ENCODE measurements at places on chromosomes 3 and 15.
A peak's percentile ranks its signal among the peaks of the same experiment; 100 is the strongest.

- DNase-seq: no peak
These were observed 9.1 kb upstream of the AVEN start for GRCh38 chr15:34047893-34048775.

GRCh38 chr15:83721031-83721430 is 67.1 kb downstream of the ADAMTSL3 start:
- no peak for DNase-seq

- DNase-seq: peak; percentile 22
These were observed 24.6 kb upstream of the SLC6A6 start for GRCh38 chr3:14377838-14378169.

- no peak for DNase-seq
These were observed 666 bp downstream of the SNX33 start for GRCh38 chr15:75648156-75649000.

DNA sequence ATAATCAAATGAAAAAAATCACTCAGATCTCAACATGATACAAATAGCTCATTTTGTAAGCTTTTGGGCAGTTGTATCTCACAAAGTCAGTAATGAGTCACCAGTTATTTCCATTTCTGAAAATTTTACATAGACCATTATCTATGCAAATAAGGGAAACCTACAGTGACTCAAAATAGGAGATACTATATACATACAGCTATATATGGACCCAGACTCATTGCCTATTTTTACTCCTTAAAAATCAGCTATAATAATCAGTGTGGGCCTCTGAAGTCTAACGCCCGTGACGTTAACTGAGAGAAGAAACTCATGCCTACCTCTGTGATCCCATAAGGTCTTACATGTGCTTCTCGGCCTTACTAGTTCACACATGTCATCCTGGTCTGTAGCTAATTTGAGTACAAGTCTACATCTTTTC is 31.6 kb downstream of the LRIG1 start:
- no peak for DNase-seq

GRCh38 chr15:70910958-70911357 is 18.3 kb downstream of the LRRC49 start:
- DNase-seq: no peak

GRCh38 chr3:13080591-13080990 is 7.4 kb upstream of the IQSEC1 start:
- no peak for DNase-seq

DNA sequence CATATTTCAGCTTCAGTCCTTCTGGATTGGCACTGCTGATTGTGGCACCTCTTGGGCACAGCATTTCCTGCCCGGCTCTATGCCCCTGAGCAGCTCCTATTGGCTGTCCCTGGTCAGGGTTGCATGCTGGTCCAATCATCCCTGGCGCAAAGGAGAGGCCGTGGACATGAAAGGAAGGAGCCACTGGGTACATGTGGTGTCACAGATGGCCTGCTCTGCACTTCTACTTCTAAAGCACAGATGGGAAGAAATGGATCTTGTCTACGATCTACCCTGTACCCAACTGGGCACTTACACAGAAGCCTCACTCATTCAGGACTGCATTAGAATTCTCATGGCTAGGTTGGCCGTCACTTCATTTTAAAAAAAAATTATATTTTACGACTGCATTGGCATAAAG is 232.5 kb downstream of the SHQ1 start:
- no peak for DNase-seq

DNA sequence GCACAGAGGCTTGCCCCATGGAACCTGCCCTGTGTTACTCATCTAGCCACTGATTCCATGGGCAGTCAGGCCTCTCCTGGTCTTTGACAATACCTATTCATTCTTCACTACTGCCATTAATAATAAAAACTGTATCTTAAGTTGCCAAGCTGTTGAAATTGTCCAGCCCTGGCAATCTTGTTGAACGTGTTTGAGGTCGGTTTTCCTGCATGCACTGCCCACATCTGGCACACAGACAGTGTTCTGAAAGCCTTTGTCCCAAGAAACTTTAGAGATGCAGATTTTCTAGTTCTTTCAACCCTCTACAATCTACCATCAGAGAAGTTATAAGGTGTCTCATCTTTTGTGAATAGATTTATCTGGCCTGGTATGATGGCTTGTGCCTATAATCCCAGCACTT is 567.2 kb upstream of the NECTIN3 start:
- DNase-seq: no peak

- DNase-seq: no peak
These were observed 2.8 kb upstream of the UCN2 start for GRCh38 chr3:48566401-48566760.

DNA sequence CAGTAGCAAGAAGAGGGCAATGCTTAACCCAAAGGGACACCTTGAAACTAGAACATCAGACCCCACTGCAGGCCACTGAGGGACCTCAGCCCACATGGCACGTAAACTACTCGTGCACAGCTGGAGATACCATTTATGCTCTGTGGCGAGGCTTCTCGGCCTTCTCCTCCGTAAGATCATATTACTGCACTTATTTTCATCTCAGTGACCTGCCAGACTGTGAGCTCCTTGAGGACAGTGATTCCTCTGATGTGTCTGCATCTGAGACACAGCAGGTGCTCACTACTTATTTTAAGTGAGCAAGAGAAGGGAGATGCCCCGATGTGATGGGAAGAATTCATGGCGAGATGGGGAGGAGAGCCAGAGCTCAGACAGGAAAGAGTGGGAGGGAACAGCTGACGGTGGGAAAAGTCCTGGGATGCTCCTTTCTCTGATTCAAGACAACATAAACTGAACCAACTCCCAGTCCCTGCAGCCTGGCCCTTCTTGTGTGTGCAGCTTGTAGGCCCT is 137.6 kb downstream of the RPLP1 start:
- no peak for DNase-seq

DNA sequence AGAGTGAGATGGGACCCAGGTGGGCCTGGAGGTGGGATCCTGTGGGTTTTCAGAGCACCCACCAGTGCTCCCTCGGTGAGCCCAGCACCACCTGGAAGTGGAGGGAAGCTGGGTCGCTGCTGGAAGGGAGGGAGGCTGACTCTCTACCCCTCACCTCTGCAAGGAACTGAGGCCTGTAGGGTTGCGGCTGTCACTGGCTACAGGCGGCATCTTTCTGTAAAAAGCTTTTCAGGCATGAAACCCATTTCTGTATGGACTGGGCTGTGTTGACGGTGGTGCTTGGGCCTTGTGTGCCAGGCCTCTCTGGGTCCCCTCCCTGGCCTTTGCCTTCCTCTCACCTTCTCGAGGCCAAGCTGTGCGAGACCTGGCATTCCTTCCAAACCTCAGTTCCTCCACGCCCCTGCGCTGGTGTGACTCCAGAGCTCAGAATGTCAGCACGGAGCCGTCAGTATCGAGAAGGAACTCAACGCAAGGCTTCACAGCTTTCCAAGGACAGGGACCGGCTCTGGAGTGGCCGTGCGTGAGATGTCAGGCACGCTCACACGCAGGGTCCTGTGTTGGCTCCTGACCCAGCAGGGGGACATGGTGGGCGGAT is 16.6 kb downstream of the ABTB1 start:
- no peak for DNase-seq

- no peak for DNase-seq
These were observed 305.6 kb upstream of the LRRFIP2 start for GRCh38 chr3:37479981-37480380.

GRCh38 chr3:10779293-10779805 is 36.7 kb upstream of the SLC6A11 start:
- DNase-seq: no peak

DNA sequence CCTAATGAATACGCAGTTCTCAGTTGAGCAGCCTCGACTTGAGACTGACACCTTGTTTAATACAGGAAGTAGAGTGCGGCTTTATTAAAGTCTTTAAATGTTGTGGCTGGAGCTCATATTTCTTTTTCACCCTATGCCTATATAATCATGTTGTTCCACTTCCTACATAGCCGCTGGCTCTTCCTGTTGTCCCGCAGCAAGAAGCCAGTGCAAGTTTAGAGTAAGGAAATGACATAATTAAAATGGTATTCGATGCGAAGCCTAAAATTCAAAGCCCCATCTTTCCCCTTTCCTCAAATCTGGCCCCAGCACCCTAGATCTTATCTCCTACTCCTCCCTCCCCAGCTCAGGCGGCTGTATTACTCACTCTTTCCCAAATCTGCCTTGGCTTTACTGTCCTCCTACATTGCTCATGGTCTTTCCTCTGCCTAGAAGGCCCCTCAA is 7.5 kb upstream of the PHLDB2 start:
- DNase-seq: no peak

- no peak for DNase-seq
These were observed 265.0 kb downstream of the OPA1 start for GRCh38 chr3:193857996-193858395.

GRCh38 chr15:63212050-63213004 is 22.9 kb downstream of the RAB8B start:
- peak; percentile 38 for DNase-seq

- DNase-seq: no peak
These were observed 26.1 kb upstream of the MGA start for GRCh38 chr15:41634072-41634626.

DNA sequence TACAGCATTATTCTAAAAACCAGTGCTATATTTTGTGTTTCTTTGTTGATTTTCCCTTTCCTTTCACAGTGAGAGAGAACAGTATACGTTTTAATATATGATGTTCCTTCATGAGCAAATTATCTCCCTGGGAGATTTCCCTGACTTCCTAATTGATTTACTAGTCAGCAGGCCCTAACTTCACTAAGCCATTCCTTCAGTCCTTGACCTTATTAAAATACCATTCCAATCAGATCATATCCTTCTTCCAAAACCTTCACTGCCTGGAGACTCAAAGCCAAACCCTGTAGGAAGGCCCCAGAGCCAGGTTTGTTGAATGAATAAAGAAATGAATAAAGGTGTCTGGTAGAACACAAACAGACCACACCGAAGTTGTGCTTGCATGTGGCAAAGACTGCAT is 43.8 kb upstream of the ARHGEF3 start:
- no peak for DNase-seq

DNA sequence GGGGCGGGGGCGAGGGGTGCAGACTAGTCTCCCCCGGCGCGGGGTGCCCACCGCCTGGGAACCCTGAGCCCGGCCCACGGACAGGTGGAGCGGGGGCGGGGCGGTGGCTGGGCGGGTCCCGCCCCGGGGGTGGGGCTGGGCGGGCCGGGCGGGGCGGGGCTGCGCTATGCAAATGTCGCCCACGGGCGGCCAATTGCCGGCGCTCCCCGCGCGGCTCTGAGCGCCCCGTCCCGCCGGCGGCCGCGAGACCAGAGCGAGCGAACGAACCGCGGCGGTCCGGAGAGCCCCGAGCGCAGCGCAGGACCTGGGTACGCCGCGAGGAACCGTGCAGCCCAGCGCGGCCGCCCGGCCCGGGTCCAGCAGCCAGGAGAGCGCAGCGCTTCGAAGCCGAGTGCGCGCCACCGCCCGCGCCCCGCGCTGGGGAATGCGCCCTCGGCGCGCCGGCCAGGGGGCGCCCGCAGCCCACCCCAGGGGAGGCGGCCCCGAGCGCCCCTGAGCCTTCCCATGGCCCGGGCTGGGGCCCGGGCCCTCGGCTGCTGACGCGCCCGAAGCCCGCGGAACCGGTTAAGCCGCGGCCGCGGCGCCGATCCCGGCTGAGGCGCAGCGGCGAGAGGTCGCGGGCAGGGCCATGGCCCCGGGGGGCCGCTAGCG is at the start of gene SEMA3F:
TSS of gene SEMA3F (plus strand) at position 485 of the 651 bp plus-strand sequence. CDS start 4,299 bp downstream, outside the sequence.
- DNase-seq: peak; percentile 64

DNA sequence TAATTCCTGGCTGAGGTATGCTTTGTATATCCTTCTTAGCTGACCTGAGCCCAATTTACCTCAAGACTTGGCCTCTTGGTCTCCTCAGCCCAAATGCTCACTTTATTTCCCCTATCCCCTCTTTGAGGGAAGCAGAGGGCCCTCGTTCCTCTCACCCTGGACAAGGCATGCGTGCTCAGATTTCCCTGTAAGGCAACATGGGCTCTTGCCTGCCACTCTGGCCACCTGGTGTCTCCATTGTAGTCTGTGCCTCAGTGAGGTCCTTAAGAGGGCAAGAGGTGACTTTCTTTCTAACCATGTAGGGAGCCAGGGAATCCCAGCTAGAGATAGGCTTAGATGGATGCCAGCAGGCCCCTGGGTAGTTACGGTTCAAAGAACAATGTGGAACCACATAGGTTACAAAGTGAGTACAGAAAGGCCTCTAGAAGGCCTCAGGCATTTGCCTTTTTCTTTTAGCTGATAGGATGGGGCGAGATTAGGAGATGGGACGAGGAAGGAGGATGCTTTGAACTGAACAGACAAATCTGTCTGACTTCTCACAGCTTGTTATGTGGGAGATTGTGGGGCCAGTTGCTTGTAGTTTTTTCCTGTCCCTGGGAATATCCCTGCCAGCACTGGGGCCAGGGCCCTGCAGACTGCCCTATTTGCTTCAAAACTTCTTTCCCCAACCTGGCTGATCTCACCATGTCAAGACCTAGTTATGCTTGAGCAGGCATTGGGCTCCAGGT is 1.1 kb upstream of the INTS14 start:
- no peak for DNase-seq

DNA sequence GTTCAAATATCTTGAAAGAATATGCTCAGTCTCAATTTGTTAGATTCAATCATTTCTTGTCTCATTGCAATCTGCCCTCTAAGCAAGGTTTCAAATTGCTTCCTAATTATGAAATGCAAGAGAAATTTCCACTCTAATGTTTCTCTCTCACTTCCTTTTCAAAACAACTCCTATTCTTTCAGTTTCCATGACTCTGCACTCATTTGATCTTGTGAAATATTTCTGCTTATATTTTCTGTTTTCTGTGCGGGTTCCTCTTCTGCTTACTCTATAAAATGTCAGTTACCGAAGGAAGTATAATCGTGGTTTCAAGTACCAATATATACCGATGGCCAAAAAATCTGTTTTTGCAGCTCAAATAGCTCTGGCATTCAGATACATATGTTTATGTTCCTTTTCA is 521.9 kb upstream of the NAALADL2 start:
- DNase-seq: no peak

DNA sequence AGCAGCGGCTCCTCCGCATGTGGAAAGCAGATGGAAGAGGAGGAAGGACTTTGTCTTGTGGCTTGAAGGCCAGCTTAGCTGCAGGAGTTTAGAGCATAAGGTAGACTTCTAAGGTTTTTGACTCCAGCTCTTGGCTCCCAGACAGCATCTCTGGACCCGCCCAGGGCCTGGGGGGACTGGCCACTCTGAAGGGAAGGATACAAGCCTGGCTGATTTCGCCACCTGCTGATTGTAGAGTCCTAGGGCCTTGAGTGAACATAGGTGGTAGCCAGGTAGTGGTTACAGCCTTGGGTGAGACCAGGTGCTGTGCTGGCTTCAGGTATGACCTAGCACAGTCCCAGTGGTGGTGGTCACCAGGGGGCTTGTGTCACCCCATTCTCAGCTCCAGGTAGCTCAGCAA is 48.4 kb upstream of the RPL35A start:
- no peak for DNase-seq

DNA sequence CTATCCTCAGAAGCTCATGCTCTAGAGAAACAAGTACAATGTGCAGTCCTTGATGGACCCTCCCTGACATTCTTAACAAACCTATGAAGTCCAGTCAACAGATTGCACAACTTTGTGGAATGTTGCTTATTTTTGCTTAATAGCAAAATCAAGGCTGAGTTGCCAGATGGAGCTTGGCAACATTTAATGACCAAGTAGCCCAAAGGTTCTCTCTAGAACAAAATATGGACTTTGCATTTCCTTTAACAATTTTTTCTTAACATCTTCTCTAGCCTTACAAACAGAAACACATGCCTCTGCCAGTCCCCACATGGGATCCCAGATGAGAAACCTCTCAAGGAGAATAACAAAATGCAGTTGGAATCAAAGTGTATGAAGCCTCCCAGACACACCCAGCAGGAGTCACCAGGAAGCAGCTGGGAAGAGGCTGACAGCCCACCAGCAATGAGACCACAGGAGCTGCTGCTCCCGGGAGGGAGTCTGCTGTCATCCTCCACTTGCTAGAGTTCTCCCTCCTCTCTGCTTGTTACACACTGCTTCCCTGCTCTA is 422.5 kb upstream of the CDIN1 start:
- DNase-seq: no peak

All from CD4-positive, alpha-beta memory T cell (primary cell).